ENCODE measurements at places on chromosomes 11 and 22.

DNA sequence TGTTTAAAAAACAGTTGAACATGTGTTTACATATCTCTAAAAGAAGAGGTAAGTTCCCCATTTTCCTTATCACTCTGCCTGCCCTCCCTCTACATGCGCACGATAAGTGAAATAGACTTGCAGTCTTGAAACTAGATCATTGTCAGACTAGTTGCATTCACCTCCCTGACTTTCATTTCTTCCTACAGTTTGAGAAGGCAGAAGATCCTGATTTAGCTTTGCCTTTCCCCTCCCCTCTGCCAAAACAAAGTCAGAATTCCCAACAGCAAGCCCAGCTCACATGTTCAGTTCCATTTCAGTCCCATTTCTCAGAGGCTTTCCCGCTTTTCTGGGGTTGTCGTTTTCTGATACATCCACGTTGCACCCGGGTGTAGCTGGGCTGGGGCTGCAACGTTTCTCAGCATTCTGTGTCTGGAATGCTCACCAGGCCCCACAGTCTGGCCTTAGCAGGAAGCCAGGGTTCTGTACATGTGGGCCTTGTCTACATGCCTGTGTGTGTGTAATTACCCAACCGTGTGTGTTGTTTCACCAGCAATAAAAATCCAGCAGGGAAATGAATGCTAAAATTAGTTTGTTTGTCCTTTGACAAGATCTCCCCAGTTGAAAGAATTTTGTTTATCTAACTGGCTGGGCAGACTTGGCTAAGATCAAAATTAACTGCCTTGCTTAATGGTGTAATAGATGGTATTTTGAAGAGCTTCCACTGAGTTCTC is 179.2 kb downstream of the DBX1 start:
- DNase-seq = no peak

DNA sequence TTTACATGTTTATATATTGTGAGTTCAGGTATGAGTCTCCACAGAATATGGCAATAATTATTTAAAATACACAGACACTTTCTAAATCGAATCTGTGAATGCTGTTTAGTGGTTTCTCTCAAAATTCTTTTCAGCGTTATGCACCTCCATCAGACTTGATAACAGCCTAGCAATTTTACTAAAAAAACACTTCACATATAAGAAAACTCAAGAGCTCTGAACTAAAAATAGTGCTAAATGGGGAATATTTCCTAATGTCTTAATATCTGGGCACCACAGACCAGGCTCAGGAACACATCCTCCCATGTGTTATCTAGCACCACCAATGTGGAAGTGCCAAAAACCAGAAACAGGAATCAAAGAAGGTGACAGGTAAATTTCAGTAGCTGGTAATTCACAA is 47.9 kb downstream of the ARHGAP32 start:
- no peak for DNase-seq

DNA sequence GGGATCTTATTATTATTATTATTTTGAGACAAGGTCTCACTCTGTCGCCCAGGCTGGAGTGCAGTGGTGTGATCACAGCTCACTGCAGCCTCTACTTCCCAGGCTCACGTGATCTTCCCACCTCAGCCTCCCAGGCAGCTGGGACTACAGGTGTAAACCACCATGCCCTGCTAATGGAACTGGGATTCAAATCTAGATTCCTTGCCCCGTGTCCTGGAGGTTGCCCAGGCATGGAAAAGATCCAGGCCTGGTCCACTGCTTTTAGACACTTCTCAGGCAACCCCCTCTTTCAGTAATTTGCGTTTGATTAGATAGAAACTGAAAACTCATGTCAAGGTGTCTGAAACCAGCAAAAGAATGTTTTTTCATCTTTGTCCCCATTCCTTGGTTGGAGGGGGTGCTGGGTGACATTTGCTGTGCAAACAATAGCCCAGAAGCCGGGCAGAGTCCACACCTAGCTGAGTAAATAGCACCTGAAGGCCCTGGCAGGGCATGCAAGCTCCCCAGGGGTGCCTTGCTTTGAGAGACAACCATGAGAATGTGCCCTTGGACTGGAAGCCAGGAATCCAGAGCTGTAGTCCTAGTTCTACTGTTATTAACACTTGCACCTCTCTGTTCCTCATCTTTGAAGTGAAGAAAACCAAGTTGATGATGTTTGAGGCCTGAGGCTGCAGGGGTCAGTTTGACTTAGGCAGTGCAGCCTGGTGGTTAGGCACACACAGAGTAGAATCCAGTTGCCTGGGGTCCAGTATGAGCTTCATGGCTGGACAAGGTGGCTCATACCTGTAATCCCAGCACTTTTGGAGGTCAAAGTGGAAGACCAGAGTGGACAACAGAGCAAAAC is 19.1 kb upstream of the XBP1 start:
- DNase-seq = no peak

DNA sequence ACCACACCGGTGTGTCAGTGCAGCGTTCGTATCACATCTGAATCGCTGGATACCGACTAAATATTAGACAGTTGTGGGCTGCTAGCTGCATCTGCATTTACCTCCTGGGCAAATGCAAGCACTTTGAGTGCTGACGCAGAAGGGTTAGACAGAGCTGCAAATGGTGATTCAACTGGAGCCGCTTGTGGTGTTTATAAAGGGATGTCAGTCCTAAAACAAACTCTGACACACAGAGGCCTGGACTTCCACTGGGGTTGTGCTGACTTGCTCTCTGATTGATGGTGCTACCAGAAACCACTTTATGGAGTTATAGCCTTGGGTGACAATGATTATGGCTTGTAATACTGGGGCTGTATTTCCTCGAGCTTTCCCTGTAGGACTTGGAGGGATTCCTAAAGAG is 374.4 kb downstream of the NTM start:
- DNase-seq = no peak
